ENCODE measurements at places on chromosomes 12 and 14. TPM values are rescaled to one million over a fixed set of nuclear protein-coding genes. Genes with fewer than 3 reads are reported as not detected.

SPIC gene
- not detected for total RNA-seq

AMDHD1 gene
- total RNA-seq = 1.9 TPM

LTBR gene
- total RNA-seq = 229 TPM

PLA2G1B gene
- total RNA-seq = not detected

SLC5A8 gene
- not detected for total RNA-seq
